ENCODE measurements at places on chromosomes 12 and 14.

DNA sequence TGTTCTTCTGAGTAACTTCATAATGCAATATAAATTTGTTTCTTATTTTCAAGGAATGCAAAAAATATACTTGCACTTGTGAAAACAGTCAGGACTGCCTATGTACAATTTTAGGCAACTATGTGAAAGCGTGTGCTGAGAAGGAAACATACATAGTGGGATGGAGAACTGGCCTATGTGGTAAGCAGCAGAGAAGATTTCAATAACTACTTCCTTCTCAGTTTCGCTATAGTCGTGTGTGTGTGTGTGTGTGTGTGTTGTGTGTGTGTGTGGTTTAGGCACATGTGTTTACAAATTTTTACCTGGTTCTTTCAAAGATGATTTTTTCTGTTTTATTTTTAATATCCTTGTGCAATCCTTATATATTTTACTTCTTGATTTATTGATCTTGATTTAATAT lies 211.8 kb downstream of the LRRK2 start:
- DNase-seq = no peak

- DNase-seq = no peak
Measured at GRCh38 chr12:27077586-27077985, 4.8 kb downstream of the C12orf71 start.

GRCh38 chr12:121697093-121697698 lies 15.4 kb upstream of the TMEM120B start:
- no peak for DNase-seq

GRCh38 chr14:83816761-83817160 lies 1713.2 kb upstream of the FLRT2 start:
- no peak for DNase-seq

- no peak for DNase-seq
Measured at GRCh38 chr12:29901585-29901984, 117.8 kb upstream of the TMTC1 start.

GRCh38 chr12:51405801-51406207 lies 14.6 kb upstream of the GALNT6 start:
- DNase-seq = no peak

DNA sequence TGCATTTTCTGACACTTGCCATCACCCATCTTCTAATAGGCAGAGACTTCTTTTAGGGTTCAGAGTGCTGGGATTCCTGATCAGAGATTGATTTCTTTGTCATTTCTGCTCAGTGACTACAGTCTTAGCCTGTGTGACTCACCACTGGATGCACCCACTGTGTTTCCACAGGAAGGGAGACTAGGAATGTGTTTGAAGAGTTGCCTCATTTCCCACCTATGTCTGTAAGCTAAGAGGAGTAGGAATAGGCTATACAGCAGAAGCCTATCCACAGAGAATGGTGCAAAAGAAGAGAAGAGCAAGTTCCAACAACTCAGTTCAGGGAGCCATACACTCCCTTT lies 60.2 kb upstream of the ACTN1 start:
- DNase-seq = no peak

- DNase-seq = no peak
Measured at GRCh38 chr12:129009833-129010622, 156.8 kb downstream of the GLT1D1 start.

GRCh38 chr12:2372735-2373134 lies 319.9 kb downstream of the CACNA1C start:
- DNase-seq = no peak

GRCh38 chr12:42135259-42135814 lies 9.3 kb downstream of the GXYLT1 start:
- DNase-seq = no peak

GRCh38 chr14:78927261-78927660 lies 757.1 kb downstream of the NRXN3 start:
- DNase-seq = no peak

- DNase-seq = no peak
Measured at GRCh38 chr12:103887738-103888137, 42.5 kb upstream of the HSP90B1 start.

- DNase-seq = no peak
Measured at GRCh38 chr14:68331426-68331825, 461.4 kb downstream of the ZFP36L1 start.

- DNase-seq = no peak
Measured at GRCh38 chr12:12901158-12901791, 9.9 kb downstream of the GPRC5A start.

DNA sequence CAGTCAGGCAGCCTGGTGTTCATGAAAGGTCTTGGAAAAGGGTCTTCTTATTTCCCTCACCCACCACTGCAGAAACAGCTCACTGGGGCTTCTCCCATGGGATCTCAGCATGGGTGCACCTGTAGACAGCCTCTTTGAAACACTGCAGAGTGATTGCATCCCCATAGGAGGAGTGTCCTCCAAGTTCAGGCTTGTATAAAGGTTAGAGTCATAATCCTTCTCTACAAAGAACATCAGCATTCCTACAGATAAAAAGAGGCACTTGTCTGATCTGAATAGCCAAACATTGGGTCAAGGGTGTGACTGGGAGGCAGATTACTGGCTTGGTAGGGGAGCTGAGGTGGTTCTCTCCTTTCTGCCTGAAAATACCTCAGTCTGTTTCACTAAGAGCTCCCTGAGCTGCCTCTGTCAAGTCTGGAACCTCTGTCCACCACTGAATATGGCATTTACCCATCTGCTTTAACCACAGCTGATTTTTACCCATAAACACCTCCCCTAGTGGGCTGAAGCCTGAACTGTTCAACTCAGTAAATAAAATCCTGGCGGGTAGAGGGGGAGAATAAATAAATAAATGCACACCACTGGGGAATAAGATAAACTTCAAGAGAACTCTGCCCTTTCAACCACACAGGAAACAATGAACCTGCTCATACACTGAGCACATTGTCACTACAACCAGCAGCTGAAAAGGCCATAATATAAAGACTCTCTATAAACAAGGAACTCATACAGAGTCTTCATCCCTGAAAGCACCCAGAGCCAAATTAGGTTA lies 120.7 kb upstream of the SCAF11 start:
- peak; percentile 4 for DNase-seq

- no peak for DNase-seq
Measured at GRCh38 chr12:57148469-57149244, 1.2 kb upstream of the LRP1-AS start.

- DNase-seq = no peak
Measured at GRCh38 chr12:24133384-24133783, 183.9 kb upstream of the SOX5 start.

GRCh38 chr12:128259556-128260070 lies 7.4 kb upstream of the TMEM132C start:
- DNase-seq = no peak

DNA sequence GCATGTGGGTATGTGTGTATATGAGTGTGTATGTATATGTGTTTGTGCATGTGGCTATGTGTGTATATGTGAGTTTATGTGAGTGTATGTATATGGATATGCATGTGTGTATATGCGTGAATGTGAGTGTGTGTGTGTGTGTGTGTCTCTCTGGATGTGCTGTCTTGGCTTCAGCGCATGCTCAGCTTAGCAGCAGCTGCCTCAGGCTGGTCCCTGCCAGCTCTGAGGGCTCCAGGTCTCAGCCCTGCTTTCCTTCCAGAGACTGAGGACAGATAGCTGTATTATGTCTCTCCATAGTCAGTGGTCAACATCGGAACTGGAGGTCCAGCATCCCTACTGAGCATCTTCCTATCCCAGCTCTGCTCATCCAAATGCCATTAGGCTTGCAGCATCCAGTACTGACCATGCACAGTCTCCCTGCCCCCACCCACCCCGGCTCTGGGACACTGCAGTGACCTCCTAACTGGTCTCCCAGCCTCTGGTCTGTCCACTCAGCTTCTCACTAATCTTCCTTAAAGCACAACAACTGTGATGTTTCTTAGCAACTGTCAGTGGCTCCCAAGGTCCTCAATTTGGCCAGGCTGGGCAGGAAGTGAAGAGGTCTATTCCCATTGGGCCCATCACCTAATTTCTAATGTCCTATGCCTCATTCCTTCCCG lies 22.8 kb downstream of the FAIM2 start:
- no peak for DNase-seq

GRCh38 chr12:54082397-54082892 lies 28.8 kb downstream of the HOXC4 start:
- peak; percentile 11 for DNase-seq

- DNase-seq = no peak
Measured at GRCh38 chr12:50775251-50775650, 11.3 kb downstream of the ATF1 start.

GRCh38 chr14:103820908-103821307 lies 26.5 kb downstream of the PPP1R13B start:
- DNase-seq = no peak

DNA sequence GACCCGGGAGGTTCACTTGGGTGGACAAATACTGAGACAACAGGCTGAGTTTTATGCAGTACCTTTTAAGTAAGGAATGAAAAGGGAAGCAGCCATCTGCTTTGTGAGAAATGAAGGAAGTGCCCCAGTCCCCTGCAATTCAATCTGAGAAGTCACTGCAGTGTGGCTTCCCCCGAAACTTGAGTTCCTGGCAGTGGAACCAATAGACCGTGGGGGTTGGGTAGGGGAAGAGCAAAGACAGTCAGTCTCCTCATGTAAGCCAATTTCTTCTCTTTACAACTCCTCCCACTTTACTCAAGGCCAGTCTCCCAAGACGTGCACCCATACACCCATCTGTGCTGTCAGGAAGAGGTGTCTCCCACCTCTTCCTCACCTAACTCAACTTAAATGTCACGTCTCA lies 206.5 kb downstream of the BCAT1 start:
- DNase-seq = peak; percentile 76

All from stimulated activated naive B cell treated with anti-CD40 and anti-IgM and Interleukin-4, amounts not matched to agents 10 μg/mL and 1 μg/mL and 100 μg/mL, for 72 hours (primary cell).